ENCODE measurements at places on chromosomes 13 and 19.

DNA sequence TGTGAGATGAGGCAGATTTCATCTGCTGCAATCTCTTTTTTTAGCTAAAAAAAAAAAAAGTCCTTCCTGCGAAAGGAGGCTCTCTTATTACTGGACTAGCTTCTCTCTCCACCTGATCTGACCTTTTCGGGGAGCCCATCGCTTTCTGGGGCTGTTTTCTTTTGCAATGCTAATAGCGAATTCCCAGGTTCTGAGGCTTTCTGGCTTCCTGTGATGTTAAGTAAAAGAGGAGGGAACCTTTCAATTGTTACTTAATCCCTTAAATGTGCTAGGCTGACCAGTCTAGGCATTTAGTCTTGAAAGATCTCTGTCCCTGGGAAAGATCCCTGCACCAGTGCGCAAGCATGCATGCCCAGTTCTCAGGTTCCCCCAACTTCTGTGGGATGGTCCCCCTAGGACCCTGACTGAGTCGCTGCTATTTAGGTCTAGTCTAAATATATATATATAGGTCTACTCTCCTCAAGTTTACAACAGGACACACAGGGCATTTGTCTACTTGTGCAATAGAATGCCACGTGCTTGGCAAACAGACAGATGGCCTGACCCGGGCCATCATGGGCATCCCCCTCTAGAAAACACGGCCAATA lies 224.7 kb downstream of the ZNF536 start:
- DNase-seq: no peak

- DNase-seq: no peak
Observed at GRCh38 chr13:38844581-38844980, 146.1 kb downstream of the STOML3 start.

GRCh38 chr13:91132786-91133185 lies 214.7 kb upstream of the MIR17HG start:
- no peak for DNase-seq

GRCh38 chr13:88000787-88001186 lies 329.6 kb downstream of the SLITRK5 start:
- DNase-seq: no peak

DNA sequence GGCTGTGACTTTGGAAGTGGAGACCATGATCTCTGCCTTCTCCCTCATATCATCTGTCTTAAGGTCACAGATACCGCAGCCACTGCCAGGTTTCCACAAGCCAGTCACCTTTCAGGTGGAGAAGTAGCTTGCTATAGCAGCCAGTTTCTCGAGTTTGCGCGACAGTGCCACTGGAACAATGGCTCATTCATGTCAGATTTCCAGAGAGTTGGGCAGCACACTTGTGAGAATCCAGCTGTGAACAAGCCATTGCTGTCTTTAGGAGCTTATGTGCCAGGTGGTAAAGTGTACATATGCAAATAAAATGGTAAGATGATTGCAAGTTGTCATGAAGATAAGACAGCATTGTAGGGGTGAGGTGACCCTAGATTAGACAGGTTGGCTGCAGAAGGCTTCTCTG lies 22.3 kb downstream of the GARRE1 start:
- DNase-seq: no peak

DNA sequence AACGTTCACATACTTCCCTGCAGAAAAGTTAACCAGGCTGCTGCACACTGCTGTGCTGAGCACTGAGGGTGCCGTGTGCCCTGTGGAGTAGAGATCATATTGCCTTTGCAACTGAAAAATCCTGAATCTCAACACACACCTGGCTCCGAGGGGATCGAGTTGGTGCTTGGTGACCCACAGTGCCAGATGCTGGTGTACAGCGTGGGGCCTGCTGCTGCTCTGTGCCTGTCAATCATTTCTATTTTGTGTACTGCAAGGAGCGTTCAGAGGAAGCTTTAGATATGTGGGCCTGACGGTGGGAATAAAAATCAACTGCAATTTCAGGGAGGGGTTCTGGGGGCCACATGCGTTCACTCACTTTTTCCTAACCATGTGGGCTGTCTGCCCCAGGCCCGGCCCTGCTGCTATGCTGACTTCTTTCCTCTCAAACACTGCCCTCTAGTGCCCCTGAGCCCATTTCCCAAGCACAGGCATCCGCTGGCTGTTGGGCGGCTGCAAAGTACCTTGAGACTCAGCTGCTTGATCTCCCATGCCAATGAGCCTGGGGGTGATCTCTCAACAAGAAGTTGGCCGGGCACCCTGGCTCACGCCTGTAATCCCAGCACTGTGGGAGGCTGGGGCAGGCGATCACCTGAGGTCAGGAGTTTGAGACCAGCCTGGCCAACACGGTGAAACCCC lies 9.7 kb upstream of the LENG8 start:
- no peak for DNase-seq

DNA sequence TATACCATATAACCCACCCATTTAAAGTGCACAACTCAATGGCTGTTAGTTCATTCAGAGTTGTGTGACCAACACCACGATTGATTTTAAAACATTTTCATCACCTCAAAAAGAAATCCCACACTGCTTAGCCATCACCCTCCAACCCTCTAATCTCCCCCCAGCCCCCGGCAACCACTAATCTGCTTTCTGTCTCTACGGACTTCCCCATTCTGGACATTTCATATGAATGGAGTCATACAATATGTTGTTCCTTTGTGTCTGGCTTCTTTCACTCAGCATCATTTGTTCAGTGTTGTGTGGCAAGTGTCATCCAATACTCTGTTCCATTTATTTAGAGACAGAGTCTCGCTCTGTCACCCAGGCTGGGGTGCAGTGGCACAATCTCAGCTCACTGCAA lies 4.0 kb upstream of the PNMA8B start:
- DNase-seq: no peak

- DNase-seq: no peak
Observed at GRCh38 chr19:7789447-7789846, 26.4 kb downstream of the CLEC4M start.

DNA sequence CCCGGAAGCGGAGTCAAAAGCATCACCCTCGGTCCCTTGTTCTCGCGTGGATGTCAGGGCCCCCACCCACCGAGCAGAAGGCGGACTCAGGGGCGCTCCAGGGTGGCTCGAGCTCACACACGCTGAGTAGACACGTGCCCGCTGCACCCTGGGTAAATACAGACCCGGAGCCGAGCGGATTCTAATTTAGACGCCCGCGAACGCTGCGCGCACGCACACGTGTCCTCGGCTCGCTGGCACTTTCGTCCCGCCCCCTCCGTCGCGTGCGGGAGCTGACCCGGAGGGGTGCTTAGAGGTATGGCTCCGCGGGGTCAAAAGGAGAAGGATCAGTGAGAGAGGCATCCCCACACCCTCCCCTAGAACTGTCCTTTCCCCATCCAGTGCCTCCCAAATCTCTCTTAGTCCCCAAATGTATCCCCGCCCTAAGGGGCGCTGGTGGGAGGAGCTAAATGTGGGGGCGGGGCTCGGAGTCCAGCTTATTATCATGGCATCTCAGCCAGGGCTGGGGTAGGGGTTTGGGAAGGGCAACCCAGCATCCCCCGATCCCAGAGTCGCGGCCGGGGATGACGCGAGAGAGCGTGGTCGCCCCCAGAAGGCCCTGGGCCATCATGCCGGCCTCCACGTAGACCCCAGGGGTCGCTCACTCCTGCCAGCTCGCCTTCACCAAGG lies 451 bp upstream of the ICAM5 start:
- peak; percentile 69 for DNase-seq

DNA sequence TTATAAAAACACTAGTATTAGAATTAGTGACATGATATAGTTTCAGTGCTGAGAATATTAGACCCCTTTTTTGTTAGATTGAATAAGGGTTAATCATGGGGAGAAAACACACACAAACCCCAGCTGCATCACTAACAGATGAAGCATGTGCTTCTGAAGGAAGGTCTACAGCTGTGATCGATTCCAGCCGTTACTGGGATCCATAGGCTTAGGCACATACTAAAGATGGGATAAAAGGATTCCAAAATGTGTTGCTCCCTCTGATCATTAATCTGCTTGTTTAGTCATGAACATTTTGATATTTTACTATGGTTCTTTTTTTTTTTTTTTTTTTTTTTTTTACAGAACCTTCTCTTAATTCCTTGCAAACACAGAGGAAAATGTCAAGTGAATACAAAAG lies 1591.3 kb downstream of the EFNB2 start:
- DNase-seq: no peak

DNA sequence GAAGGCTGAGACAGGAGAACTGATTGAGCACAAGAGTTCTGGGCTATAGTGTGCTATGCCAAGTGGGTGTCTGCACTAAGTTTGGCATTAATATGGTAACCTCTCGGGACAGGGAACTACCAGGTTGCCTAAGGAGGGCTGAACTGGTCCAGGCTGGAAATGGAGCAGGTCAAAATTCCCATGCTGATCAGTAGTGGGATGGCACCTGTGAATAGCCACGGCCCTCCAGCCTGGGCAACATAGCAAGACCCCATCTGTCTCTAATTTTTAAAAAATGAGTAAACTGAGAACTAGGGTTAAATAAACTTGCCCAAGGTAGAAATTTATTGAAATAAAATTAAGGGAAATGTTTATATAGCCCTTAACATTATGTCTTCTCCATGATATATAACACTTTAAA lies 17.0 kb upstream of the INTS6 start:
- no peak for DNase-seq

GRCh38 chr13:112685896-112686295 lies 3.9 kb upstream of the ATP11A start:
- DNase-seq: peak; percentile 40

GRCh38 chr13:102978168-102978567 lies 88.0 kb downstream of the SLC10A2 start:
- no peak for DNase-seq

- no peak for DNase-seq
Observed at GRCh38 chr13:39401756-39402155, 201.2 kb downstream of the LHFPL6 start.

DNA sequence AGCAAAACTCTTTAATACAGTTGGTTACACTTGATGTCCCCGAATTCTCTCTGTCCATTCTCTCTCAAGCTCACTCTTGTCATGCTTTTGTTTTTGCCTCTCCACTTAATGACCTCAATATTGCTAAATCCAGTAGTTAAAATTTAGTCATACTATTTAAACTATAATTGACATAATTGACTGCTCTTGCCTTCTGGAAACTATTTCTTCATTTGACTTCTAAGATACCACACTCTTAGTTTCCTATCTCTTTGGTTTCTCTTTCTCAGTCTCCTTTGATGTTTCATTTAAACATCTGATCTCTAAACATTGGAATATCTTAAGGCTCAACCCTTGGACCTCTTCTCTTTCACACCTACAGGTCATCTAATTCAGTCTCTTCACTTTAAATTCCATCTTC lies 211.3 kb downstream of the COG6 start:
- no peak for DNase-seq

GRCh38 chr13:30870049-30870884 lies 35.8 kb upstream of the MEDAG start:
- no peak for DNase-seq

GRCh38 chr19:55550321-55550650 lies 4.9 kb upstream of the SBK3 start:
- DNase-seq: no peak

- no peak for DNase-seq
Observed at GRCh38 chr13:40979232-40979631, 39.9 kb downstream of the ELF1 start.

DNA sequence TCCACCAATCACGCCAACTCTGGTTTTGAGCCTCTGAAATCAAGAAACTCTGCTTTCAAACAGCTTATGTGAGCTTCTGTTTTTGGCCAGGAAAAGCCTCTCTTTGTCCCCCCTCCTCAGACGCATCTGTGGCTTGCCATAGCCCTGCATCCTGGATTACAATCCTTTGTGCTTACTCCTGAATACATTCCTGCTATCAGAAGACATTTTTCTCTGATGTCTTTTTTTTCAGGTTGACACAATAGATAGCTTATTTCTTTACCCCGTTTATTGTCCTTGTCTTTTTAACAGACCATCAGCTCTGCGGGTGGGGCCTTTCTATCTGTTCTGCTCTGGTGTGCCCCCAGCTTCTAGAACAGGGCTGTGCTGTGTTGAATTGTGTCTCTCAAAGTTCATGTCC lies 11.0 kb downstream of the PNMA8B start:
- no peak for DNase-seq

DNA sequence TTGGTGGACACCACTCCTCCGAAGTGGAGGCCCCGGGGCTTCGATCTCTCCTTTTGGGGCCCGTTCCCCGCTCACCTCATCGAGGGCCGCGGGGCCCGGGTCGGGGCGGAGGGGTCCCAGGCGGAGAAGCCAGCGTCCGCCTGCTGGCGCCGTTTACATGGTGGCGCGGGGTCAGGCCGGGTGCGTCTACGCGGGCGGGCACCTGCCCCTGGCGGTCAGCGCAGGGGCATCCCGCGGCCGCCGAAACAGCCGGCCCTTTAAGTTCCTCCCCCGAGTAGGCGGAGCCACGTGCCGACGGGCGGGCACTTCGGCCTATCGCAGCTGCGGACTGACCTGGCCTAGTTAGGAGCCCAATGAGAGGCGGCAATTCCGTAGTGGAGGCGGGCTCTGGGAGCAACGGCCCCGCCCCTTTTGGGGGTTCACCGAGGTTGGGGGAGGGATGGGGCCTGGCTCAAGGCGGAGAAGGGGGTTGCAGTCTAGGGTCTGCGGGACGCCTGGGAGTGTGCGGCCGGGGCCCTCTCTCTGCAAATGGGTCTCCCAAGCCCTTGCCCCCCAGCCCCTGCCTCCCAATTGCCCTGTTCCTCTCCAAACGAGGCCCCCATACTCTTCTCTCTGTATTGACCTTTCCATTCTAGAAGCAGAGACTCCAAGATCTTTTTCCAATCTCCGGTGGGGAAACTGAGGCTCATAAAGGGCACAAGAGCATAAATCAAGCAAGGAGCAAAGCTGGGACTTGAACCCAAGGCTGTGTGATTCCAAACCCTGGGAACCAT lies at the start of gene ABHD8:
ABHD8 (minus strand) TSS at position 259 of the 773 bp plus-strand sequence. CDS start 1,809 bp downstream, outside the sequence.
- DNase-seq: peak; percentile 92

DNA sequence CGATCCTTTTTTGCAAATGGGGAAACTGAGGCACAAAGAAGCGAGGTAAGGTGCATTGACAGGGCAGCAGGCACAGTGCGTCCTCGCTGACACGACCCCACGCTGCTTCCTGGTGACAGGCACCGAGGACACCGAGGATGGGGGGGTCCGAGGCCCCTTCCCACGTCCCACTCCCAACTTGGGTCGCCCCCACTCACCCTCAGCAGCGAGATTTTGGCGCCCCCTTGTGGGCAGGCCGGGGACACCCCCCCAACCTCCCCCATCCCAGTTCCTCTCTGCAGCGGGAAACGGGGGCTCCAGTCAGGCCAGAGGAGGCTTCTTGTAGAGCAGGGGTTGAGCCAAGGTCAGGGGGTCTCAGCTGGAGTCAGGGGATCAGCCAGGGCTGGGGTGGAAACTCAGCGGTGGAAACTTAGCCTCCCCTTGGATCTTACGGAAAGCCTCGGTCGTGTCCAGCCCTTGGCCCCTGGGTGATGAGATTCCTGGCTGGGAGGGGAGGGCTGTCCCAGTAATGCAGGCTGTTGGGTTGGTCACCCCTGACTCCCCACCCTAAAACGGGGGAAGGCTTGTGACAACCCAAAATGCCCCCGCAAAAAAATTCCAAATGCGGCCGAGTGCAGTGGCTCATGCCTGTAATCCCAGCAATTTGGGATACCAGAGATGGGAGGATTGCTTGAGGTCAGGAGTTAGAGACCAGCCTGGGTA lies 8.2 kb downstream of the SMIM24 start:
- no peak for DNase-seq
